ENCODE measurements at places on chromosomes 3 and 15.

DNA sequence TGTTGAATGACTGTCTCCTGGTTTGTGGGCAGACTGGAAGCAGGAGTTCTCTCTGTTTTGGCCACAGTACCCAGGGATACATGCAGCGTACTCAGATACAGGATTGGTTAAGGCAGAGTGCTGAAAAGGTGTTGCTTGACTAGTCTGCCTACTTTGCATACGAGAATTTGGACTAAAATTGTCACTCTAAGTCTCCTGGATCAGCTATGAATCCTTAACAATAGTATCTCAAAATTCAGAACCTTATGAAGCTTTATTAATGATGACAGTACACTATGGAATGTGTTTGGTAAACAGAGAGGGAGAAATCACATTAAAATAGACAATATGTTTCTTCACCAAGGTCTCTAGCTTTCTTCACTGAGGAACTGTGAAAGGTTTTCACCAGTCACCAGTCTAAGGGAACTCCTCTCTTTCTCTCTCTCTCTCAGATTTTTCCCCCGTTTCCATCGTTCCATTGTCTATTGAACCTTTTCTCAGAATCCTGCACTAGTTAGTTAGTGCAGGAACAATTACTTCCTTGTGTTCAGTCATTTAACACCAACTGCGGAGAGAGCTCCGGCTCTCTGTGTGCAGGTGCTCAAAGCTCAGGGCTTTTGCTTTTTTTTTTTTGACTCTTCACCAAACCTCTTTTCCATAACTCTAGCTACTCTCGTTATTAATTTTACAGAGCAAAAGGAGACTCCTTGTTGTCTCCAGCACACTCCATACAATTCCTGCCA, 85.9 kb upstream of the FNDC3B start:
- no peak for DNase-seq

- peak; percentile 39 for DNase-seq
Measured at GRCh38 chr15:57565311-57565710, 26.4 kb upstream of the MYZAP start.

DNA sequence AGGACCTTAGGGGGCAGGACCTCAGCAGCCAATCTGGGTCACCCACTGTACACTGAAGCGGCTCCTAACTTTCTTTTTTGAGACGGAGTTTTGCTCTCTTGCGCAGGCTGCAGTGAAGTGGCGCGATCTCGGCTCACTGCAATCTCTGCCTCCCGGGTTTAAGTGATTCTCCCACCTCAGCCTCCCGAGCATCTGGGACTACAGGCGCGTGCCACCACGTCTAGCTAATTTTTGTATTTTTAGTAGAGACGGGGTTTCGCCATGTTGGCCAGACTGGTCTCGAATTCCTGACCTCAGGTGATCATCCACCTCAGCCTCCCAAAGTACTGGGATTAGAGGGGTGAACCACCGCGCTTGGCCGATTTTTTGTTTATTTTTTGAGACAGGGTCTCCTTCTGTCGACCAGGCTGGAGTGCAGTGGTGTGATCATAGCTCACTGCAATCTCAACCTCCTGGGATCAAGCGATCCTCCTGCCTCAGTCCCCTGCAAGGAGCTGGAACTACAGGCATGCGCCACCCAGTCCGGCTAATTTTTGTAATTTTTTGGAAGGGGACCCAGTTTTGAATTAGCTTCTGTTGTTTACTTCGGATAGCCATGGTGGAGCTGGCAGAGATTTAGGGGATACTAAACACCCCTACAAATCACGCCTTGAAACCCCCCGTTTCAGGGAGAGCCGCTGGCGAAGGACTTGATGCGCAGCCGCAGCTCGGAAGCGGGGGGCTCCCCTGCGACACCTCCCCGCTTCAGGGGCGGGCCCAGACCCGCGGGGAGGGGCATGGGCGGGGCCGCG, 1.5 kb upstream of the CLK3 start:
- DNase-seq, result no peak

DNA sequence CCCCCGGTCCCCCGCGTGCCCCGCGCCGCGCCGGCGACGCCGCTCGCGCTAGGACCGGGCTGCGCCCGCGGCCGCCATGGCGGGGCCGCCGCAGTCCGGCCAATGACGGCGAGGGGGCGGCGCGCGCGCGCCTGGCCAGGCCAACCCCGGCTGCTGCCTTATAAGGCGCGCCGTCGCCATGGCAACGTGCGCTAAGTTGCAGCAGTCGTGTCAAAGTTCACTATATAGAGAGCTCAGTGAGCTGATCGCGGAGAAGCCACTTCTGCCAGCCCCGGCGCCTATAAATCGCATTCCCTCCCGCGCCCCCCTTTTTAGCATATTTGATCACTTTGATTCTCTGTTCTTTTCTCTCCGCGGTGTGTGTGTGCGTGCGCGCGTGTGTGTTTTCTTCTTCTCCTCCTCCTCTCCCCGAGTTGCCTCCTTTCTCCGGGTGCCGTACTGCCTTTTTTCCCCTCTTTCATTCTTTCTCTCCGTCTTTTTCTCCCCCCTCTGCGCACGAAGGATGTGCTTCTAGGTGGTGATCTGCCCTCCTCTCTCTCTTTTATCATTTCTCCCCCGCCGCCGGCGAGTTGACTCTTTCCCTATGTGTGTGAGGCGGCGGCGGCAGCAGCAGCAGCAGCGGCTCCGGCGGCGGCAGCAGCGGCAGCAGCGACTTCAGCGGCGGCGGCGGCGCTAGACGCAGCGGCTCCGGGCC, at the start of gene NR2F2:
Gene NR2F2, plus strand, starts transcription at position 251 of the 694 bp plus-strand sequence. CDS start 1,406 bp downstream, outside the sequence.
- peak; percentile 97 for DNase-seq

DNA sequence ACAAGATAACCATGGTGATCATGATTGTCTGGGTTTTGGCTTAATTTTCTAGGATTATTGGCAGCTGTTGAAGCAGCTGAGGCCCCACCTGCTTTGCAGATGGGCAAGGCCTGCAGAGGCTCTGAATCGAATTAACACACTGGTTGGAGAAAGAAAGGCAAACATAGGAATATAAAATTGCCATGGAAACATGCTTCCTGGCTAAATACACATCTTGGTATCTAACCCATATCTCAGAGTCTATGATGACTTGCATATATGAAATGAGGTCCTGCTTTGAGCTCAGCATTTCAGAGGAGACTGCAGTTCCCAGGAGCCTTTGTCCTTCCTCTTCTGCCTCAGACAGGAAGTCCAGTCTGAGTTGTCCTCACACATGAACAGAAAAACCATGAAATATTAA, 24.3 kb upstream of the SV2B start:
- DNase-seq, result no peak

DNA sequence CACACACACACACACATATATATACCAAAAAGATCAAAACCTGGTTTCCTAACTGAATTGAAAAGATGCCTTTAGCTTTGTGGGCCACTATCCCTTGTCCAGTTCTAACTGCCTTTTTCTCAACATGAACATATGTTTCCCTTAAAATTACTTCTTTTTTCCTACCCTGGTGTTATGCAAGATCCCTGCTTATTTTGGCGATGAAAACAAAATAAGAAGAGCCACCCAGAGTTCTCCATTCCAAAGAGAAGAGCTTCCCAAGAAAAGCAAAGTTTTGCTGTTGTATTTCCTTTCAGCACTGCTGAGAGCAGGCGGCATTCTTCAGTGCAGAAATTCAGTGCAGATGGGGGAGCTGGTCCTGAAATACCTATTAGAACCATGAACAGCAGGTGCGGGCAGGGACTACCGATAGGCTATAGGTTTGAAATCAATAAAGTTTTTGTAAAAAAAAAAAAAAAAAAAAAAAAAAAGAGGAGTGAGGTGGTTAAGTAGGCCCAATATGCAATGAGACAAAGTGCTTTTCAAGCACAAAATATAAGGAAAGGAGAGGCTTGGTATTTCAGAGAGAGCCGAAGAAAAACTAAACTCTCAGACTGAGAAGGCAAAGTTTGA, 238.0 kb downstream of the FOXP1 start:
- DNase-seq, result no peak

- DNase-seq, result no peak
Measured at GRCh38 chr3:160179906-160180305, 45.3 kb upstream of the C3orf80 start.

DNA sequence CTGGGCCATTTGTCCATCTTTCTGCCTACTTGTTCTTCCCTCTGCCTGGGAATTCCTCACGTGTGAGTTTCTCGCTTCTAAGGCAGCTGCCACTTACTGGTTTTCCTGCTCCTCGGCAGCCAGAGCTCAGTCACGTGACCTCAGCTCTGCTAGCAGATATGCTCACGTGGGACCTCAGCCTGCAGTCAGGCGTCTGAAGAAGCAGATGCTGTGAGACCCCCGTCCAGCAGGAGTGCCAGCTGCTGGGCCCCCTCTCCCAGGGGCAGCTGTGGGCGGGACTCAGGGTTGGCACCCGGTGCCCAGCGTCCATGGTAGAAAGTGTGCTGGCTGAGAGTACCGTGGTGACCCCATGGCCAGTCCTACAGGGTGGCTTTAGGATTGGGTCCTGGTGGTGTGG, 161.3 kb upstream of the TLE3 start:
- peak; percentile 75 for DNase-seq

DNA sequence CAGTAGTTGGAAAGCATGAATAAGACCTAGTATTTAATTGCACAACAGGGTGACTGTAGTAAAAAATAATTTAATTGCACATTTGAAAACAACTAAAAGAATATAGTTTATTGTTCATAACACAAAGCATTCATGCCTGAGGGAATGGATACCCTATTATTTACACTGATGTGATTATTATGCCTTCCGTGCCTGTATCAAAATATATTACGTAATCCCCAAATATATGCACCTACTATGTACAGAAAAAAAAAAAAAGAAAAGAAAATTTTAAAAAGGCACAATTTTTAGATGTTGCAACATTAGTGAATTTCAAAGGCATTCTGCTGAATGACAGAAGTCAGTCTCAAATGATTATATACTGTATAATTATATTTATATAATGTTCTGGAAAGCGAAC, 647.2 kb upstream of the BCHE start:
- no peak for DNase-seq

DNA sequence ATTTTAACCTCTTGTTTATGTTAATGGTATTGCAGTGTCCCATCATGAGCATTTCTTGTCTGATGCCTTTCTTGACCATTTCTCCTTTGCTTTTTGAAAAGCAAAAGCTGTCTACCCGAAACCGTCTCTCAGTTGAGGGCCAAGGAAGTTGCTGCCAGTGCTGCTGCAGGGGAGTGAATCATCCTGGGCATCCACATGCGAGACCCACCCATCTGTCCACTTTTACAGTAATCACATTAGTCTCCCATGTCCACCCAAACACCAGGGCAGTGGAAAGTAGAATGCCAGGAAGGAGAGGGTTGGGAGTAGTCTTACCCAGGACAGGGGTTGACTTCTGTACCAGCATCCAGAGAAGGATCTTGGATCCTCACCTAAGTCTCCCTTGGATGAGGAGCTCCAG, 48.6 kb upstream of the TEX264 start:
- no peak for DNase-seq

DNA sequence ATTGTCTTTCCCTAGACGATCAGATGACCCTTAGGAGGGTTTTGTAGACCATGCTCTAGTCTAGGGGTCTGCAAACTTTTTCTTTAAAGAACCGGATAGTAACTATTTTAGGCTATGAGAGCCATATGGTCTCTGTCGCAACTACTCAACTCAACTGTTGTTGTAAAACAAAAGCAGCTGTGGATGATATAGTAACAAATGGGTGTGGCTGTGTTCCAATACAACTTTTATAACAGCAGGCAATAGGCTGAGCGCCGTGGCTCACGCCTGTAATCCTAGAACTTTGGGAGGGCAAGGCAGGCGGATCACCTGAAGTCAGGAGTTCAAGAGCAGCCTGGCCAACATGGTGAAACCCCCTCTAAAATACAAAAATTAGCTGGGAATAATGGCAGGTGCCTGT, 6.1 kb upstream of the CMTM6 start:
- DNase-seq, result no peak

DNA sequence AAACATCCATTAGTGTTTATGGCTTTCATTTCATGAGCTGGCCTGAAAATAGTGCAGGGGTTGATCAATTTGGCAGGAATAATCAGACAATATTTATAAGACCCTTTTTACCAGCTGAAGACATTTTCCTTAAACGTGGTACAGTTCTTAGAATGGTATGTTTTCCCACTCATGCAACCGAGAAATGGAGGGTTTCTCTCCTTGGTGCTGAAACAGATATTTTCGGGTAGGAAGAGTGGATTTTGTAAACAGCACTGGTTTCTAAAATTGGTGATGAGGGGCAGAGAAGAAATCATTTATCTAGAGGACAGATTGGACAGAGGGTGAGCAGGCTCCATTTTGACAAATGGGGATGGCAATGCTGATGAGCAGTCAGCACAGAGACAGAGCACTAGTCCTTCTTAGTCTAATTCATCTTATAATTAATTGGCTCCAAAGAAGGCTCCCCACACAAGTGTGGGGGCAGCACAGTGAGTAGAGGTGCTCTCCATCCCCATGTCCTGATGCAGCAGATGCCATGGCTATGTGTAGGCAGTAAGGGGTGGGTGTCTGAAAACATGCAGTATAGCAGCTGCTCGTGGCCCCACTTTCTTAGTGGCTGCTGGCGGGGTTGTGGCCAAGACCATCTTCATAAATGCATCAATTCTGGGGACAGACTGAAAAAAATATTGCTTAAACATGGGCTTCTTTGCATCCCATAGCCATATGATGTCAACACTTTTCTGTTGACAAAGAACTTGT, 18.1 kb upstream of the SLC7A14 start:
- DNase-seq, result no peak

DNA sequence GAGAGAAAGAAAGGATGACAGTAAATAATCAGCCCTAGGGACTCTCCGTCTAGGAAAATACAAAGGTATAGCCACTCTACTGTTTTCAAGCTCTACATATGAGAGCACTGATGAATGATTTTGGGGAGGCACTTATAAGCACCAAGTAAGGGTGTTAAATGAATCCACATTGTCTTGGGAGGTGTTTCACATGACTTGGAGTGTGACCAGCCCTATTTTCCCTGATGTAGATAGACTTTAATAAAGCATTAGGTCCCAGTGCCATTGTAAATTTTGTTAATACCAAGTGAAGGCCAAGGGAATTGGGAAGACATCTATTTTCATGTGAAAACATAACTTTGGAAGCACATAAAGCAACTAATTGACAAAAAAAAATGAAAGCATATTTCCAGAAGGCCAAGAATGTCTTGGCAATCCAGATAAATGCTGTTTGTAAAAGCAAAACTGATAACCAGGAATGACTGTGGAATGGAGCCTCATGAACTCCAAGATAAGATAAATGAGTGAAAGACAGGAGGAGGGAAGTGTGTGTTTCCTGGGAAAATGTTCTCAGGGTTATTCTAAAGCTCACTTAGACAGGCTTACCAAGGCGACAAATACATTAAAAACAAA, 96.0 kb upstream of the MYZAP start:
- no peak for DNase-seq

DNA sequence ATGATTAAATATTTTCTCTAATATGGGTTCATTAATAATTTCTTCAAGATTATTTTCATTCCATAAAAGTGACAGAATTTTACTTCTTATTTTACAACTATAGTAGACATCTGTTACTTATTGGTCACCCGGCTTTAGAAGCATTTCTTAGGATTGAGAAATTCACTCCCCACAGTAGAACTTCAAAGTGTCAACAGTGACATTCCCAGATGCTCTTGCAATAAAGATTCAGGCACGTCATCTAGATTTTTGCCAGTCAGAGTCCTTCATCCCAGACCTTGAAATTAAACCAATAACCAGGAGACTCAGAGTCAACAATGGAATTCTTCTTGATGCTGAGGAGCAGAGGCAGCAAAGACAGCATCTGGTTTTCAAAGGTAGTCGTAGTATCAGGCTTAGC, 190.8 kb downstream of the VGLL3 start:
- no peak for DNase-seq
